ENCODE measurements at places on chromosomes 3 and 15.

GRCh38 chr3:177681852-177682251 is 484.6 kb upstream of the TBL1XR1 start:
- DNase-seq = no peak

- DNase-seq = no peak
Observed at GRCh38 chr3:90016555-90016954, 909.1 kb downstream of the EPHA3 start.

DNA sequence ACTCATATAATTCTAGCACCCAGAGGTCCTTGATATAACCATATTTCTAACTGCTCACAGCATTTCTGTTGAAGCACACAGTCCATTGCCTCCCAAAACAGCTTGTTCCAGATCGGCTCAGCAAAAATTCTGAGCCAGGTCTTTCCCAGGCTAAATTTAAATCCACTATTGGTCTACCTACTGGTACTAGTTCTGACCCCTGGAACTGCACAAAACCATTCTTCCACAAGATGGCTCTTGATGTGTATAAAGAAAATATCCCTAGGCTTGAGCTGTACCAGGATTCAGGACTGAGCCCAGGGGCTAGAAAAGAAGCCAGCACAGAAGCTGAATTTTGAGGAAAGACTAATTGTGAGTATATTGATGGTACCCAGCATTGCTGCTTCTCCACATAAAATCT is 75.4 kb upstream of the ABHD17C start:
- DNase-seq = no peak

GRCh38 chr3:79392479-79392878 is 375.3 kb downstream of the ROBO1 start:
- no peak for DNase-seq

GRCh38 chr3:3157484-3157883 is 22.0 kb downstream of the CRBN start:
- no peak for DNase-seq

DNA sequence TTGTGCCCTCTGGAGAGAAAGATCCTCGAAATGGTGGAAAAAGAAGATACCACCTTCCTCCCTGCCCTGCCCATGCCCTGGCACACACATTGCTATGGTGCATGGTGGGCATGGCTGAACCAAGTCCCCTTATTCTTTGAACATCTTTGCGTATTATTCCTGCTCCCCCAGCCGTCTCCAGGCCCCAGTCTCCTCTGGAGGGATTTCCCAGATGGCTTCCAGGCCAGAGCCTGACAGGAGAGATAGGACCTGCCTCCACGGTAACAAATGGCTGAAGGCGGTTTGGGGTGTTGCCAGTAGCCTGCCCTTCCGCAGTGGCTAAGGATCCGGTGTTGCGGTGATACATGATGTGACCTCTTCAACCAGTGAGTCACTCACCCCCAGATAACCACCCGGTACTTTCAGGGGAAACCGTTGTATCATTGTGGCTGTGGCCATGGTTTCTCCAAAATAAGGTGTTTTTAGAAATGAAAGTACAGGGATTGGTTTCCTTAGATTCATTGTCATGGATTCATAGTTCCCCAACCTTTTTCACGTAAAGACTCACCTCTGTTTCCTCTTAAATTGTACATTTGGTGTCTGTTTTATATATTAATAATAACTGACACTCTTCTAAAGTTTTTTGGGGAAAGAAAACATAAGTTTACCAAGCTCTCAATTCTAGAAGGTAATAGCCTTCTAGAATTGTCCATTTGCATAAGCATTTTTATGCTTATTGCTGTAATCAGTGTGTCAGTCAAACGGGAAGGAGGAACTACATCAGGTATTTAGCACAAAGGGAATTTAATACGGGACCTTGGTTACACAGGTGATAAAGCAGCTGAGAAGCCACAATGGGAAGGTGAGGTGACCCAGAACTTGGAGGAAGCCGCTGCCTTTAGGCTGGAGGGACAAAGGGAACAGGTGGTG is 25.9 kb downstream of the SMAD3 start:
- no peak for DNase-seq

DNA sequence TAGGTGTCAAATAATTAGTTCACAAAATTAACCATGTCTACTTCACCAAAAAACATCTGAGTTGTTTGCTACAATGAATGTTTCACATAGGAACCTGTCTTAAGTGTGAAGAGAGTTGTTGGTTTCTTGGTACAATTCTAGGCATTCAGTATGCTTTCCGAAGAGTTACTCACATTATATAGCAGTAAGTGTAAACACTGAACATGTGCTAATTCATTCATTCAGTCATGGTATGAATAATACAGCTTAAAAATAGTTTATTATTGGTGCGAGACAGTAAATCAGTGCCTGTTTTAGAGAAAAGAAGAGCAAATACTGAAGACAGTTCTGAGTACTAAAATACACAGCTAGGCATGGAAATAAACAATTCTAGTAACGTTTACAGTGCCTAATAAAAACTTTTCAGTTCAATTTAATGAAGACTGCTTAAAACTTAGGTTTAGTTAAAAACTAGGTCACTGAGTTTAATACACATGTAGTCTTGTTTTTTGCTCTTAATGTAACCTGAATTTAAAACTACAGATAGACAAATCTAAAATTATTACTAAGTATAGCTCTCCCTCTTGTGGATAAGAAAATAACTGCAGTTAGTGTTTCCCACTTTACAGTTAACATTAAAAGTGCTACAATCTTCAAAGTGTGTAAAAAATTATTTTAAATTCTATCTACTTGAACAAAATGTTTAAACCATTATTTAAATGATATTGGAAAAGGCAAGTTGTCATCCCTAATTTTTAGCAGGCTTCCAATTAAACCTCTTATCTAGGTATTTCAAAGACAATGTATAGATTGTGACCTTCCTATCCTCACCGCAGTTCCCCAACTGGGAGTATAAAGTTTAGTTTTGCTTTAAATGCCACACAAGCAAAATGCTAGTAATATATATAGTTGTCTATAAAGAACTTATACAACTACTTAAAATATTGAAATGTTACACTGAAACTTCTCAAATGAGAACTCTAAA is 20.1 kb upstream of the ZCWPW2 start:
- DNase-seq = peak; percentile 3

GRCh38 chr15:65655026-65655425 is 33.3 kb downstream of the SLC24A1 start:
- DNase-seq = no peak

GRCh38 chr3:144096016-144096415 is 124.4 kb downstream of the DIPK2A start:
- DNase-seq = no peak

- DNase-seq = no peak
Observed at GRCh38 chr3:159922861-159923312, 65.7 kb upstream of the IL12A start.

DNA sequence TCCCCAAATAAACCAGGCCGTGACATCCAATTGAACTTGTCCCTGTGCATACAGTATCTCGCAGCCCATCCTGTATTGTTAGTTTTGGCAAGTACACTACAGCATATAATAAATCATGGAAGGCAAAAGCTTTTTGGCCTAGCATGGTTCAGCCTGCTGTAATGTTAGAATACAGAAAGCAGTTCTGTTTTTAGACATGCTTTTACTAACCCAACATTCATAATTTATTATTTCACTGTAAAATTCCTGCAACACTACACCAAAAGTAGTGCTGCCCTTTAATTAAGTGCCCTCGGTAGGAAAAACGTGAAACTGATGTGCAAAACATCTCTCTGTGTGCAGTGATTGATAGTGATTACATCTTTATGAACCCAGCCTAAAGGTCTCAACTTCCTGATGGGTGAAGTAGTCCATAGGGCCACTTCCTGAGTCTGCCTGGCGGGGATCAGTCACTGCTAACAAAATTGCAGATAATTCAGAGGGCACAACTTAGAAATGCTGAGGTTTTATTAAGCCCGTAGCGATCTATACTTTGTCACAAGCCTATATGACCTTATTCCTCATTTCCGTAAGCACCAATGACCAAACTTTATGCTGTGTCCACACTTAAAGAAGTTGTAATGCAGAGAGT is 227.8 kb downstream of the CDIN1 start:
- no peak for DNase-seq

GRCh38 chr15:87763837-87764236 is 492.7 kb downstream of the NTRK3 start:
- DNase-seq = no peak

GRCh38 chr3:195150181-195151118 is 120.5 kb downstream of the XXYLT1 start:
- DNase-seq = no peak

DNA sequence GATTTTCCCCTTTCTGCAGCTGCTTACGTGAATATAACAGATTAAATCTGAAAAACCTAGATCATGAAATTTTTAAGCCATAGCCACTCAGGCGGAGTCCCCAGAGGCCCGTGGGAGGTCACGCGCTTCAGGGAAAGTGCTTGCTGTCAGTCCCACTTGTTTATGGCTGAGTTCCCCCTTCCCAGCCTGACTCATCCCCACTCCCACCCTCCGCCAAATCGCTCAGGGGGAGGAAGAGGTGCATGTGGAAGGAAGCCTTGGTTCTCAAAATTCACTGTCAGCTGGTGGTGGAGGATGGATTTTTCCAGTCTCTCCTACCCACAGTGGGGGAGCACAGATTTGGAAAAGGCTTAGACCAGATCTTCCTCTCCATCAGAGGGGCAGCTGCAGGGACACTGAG is 67.4 kb downstream of the CORO2B start:
- no peak for DNase-seq

DNA sequence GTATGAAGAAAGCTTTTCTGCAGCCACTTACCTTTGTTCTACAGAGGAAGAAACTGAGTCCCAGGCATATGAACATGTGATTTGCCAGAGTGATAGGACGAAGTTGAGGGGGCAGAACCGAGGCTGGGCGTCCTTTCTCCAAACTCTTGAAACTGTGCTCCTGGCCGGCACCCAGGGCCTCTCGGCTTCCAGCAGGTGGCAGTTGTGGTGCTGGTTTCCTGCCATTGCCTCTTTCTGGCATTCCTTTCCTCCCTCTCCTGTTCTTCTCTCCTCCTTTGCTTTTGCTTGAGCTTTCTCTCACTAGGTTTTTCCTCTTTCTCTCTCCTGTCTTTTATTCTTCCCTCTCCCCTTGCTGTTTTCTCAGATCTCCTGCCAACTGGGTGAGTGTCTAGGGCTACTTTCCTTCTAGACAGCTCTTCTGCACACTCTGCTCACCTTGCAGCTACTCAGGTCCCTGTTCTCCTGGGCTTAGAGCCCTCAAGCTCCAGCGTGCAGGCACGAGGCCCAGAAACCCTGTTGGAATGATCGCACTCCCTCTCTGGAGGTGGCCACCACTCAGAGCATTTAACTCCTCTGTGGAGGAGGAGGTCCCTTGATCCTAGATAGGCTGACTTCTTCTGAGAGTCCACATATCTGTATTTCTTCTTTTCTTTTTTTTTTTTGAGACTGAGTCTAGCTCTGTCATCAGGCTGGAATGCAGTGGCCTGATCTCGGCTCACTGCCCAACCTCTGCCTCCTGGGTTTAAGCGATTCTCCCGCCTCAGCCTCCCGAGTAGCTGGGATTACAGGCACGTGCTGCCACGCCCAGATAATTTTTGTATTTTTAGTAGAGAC is 26.2 kb downstream of the TRAK1 start:
- DNase-seq = no peak

GRCh38 chr3:114308377-114308776 is 14.5 kb downstream of the TIGIT start:
- DNase-seq = no peak

- DNase-seq = no peak
Observed at GRCh38 chr15:52491472-52491871, 37.2 kb downstream of the MYO5A start.

DNA sequence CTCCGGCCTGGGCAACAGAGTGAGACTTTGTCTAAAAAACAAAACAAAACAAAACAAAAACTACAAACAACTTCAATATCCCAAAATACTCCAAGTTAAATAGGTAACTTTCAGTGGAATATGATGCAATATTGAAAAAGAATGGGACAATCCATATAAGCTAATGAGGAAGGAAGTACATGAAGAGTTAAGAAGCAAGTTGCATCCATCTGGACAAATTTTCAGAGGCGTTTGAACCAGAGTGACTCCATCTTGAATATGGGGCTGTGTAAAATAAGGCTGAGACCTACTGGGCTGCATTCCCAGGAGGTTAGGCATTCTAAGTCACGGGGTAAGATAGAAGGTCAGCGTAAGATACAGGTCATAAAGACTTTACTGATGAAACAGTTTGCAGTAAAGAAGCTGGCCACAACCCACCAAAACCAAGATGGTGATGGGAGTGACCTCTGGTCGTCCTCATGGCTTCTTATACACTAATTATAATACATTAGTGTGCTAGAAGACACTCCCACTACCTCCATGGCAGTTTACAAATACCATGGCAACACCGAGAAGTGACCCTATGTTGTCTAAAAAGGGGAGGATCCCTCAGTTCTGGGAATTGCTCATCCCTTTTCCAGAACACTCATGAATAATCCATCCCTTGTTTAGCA is 58.1 kb upstream of the LCTL start:
- no peak for DNase-seq

GRCh38 chr15:85099195-85099803 is 117.6 kb downstream of the PDE8A start:
- DNase-seq = no peak

DNA sequence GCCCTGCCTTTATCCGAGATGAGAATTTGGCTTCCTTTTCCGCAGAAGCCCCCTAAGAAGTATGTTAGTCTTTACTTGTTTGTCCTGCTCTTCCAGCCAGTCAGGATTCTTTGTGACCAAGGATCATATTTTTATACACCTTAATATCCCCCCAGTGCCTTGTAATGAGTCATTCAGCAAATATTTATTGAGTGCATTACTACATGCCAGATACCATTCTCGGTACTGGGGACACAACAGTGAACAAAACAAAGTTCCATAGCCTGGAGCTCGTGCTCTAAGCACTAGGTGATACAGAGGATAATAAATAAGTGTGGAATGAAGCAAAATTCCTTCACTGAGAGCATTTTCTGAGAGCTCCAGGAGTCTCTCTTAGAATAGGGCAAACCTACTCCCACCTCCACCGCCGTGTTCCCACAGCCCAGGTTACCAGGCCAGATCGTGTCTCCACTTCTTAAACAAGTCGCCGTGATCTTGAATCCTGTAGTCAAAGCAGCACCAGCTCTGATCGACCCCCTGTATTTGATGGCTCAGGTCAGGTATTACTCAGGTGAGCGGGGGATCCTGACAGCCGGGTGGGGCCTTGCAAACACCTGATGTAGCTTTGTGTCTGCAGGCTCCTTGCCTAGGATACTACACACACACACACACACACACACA is 18.5 kb downstream of the TTC21A start:
- no peak for DNase-seq
